ENCODE measurements at places on chromosomes 2 and 18.
A peak's percentile ranks its signal among the peaks of the same experiment; 100 is the strongest.

DNA sequence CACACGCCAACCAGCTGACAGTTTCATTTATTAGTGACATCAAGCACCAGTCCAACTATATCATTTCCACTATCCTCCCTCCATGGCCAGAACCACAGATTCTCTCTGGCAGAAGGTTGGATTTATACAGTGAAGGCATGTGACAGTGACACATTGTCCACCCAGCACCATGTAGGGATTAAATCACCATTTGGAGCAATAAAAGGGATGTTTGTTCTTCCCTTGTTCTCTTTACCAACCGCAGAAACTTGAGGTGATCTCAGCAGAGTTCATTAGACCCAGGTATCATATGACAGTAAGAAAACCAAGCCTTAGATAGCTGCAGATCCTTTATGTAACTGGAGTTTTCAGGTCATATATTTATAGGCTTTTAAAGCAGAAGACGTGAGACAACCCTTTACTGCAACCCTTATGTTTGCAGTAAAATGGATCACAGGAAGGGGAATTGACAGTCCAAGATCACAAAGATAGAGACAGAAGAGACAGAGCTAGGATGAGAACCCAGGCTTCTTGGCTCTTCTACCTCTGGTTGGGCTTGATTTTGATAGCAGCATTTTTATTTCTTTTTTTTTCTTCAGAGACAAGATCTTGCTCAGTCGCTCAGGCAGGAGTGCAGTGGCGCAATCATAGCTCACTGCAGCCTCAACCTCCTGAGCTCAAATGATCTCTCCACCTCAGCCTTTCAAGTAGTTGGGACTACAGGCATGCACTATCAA, 80.1 kb downstream of the XDH start:
- DNase-seq, result no peak

DNA sequence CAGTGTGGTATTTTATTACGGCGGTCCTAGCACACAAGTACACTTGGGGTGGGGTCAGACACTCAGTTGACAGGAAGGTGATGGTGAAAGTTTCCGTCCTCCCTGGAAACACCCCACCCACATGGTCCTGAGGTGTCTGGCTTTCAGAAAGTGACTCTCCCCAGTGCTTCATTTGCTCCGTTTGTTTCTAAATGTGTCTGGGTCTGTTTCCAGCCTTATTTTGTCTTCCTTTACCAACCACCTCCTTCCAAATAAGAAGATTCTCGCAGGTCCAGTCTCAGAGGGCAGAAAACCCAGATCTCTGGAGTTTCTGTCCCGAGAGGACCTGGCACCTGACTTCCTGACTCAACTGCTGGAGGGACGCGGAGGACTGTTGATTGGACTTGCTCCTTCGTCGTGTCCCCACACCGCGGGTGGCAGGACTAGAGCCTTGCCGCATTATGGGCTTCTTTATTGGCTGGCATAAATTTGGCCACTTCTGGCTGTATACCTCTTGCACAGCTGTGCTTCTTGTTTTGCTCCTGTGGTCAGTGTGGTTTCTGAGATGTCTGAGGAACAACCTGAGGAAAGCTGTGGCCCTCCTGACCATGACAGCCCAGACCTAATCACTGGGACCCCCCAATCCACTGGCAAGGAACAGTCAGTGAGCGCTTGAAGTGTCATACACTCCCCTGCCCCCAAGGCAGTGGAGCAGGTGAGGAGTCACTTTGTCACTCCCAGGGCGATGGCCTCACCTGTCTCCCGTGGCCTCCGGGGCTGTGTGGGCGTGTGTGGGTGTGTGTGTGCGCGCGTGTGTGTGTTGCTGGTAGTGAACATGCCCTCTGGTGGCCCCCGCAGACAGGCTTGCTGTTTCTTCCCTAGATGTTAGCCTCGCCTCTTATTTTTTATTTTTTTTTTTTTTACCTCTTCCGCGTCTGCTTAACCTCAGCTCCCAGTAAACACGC, 45.6 kb downstream of the MEX3C start:
- DNase-seq, result peak; percentile 31

- no peak for DNase-seq
Measured at GRCh38 chr18:49690312-49690711, 123.0 kb downstream of the ACAA2 start.

DNA sequence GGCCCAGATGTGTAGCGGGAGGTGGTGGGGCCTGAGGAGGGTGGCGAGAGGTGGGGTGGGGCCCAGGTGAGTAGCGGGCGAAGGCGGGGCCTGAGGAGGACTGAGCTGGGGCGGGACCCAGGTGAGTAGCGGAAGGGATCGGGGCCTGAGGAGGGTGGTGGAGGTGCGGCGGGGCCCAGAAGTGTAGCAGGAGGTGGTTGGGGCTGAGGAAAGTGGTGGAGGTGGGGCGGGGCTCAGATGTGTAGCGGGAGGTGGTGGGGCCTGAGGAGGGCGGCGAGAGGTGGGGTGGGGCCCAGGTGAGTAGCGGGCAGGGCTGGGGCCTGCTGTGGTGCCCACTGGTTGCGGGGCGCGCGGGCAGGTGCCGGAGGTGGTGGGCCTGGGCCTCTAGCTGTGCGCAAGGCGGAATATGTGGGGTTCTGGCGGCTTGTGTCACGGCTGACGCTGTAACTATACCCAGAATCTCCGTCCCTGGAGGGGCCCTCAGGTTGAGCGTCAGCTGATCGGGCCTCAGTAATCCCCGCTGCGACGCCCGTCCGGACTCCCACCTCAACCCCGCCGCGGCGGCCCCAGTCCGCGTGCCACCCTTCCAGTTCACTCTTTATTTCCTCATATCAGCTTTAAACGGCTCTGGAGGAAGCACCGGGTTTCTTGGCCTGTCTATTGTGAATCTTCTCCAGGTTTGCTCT, 866 bp upstream of the SF3B6 start:
- DNase-seq, result peak; percentile 61

DNA sequence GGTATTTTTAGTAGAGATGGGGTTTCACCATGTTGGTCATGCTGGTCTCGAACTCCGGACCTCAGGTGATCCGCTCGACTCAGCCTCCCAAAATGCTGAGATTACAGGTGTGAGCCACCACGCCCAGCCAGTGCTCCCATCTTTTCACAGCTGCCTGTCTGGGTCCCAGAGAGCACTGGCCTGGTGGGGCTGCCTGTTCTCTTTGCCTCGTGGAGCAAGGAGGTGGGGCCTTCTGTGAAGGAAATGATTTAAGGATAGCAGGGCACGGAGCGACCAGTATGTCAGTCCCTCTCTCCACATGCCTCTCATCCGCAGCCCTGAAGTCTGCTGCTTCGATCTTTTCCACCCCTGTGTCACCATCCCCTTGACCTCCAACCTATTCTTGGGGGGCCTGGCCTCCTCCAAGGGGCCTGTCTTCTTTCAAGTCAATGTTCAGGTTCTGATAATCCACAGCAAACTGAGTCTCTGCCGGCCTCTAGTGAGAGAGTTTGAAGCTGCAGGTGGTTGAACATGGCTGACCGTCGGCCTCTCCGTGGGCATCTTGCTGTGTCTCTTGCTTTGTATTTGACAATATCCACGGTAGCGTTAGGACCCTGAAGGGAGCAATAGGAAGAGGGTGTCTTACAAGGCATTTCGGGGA, 28.2 kb upstream of the GIGYF2 start:
- no peak for DNase-seq

DNA sequence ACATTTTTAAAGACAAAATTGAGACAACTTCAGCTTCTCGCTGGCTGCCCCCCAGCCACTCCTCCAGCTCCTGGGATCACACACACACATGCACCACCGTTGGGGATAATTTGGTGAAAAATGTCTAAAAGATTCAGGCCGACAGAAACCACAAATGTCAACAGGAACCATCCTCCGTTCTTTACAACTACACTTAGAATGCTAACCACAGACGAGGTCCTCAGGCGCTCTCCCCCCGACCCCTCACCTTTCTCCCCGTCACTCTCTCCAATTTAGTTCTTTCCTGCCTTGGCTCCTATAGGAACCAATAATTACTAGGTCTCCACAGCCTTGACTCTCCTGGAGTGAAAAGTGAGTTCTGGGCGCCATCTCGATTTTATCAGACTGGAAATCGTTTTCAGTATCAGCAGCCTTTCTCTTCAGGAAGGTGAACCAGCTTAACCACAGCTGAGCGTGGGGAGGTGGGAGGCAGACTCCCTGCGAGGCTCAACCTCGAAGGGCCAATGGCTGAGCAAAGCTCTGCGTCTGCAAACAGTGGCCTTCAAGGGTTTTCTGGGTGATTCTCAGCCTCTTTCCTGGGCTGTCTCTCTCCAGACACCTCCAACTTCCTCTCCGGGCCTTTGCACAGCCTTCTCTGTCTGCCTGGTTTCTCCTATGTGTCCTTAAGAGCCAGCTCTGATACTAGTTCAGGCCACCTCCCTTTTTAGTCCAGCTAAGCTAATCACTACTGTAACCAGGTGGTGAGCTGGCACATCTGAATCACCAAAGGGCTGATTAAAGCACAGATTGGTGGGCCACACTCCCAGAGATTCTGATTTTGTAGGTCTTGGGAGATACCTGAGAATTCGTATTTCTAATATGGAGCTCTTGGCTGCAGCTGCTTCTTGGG, 115.7 kb upstream of the COPS8 start:
- no peak for DNase-seq

All from HL-60 (cell line).